ENCODE measurements at places on chromosomes 1 and 21. TPM values are rescaled to one million over a fixed set of nuclear protein-coding genes. Genes with fewer than 3 reads are reported as not detected.
A peak's percentile ranks its signal among the peaks of the same experiment; 100 is the strongest.

DNA sequence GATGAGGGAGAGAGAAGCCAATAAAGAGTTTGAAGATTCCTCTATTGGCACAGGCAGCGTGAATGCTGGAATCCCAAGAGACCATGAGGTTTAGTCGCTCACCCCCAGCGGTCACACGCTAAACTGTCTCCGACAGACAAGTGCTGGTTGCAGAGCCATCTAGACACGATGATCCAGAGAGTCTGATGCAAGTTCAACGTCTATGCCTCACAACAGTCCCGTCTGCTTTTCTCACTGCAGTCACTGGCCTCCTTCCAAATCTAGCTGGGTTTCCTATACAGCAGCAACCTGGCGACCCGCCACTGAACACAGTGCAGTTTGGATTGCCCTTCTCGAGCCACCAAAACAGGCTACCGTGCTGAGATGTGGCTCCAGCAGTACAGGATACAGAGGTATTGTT, 98.6 kb upstream of the KRTAP19-8 start:
- DNase-seq, result no peak

DNA sequence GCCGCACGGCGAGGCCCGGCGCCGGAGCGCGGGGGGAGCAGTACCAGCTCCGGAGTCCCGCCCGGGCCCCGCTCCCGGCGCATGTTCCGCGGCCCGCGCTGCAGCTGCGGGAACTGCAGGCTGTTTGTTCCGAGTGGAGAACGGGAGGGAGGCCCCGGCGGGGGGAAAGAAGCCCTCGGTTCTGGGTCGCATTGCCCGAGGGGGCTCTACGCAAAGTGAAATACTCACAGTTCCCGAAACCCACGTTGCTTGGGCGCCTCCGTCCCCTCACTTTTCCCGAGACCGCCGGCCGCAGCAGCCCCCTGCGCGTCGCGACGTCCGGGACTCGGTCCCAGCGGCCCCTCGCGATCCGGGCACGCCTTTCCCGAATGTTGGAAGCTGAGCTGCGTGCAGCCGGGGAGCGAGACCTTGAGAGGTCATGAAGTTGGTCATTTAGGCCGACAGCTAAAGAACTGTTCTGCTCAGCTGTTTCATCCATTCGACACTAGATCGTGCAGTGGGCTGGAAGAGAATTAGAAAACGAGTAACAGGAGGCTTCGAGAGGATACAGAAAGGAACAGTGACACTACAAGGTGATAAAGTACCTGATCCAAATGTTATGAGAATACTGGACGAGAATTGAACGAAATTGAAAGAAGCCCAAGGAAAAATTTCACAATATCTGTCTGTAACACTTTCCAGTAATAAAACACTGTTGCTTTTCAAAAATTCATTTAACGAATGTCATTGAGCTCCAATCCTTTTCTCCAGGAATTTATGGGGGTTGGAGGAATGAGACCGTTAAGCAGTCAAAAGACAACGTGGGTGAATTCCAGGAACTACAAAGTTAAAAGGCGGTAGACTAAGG, 657 bp upstream of the LIN9 start:
- peak; percentile 23 for DNase-seq

- no peak for DNase-seq
Observed at GRCh38 chr1:15331734-15332133, 78.0 kb upstream of the EFHD2 start.

GRCh38 chr1:20250340-20250989, 40.2 kb upstream of the VWA5B1 start:
- no peak for DNase-seq

DNA sequence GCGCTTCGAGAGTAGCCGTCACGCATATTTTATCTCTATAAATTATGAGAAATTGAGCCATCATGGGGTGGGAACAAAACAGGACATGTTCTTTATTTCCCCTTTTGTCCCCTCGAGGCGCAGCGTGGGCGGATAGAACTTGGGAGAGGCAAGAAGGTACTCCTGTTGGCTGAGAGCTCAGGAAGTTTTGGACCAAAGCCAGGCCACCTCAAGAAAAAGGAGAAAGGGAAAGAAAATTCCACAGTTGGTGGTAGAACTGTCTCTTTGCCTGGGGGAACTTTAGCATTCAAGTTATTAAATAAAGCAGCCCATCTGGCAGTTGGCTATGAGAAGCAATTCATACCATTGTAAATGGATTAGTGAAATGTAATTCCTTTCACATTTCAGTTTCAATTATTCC, 76.4 kb upstream of the DSCAM start:
- DNase-seq, result no peak

Gene C1orf167
- 1.8 TPM for total RNA-seq

GRCh38 chr1:53729456-53730223, 9.3 kb downstream of the GLIS1 start:
- DNase-seq, result no peak

GRCh38 chr1:43664369-43664768, 14.4 kb downstream of the KDM4A start:
- no peak for DNase-seq

- DNase-seq, result no peak
Observed at GRCh38 chr1:232593717-232594502, 36.0 kb downstream of the SIPA1L2 start.
